Common myeloid progenitor, CD34-positive (primary cell): ENCODE measurements at places on chromosomes 7 and 10.

- DNase-seq: no peak
Measured at GRCh38 chr10:42930516-42931192, 146.2 kb upstream of the RET start.

DNA sequence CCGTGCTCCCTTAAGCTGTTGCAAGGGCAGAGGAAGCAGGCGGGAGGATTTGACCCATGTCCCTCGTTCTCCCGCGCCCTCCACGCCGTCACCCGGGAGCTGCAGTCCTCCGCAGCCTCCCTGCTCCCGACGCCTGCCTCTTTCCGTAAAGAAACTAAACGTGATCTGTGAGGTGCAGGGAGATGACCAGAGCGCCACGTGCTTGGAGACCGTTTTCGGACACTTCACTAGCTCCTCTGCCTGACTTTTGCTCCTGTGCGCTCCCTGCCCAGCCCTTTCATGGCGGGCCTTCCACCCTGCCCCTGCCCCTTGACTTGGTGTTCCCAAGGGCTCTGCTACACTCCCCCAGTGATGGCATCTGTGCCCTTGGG, 171.2 kb downstream of the LSM5 start:
- DNase-seq: no peak

DNA sequence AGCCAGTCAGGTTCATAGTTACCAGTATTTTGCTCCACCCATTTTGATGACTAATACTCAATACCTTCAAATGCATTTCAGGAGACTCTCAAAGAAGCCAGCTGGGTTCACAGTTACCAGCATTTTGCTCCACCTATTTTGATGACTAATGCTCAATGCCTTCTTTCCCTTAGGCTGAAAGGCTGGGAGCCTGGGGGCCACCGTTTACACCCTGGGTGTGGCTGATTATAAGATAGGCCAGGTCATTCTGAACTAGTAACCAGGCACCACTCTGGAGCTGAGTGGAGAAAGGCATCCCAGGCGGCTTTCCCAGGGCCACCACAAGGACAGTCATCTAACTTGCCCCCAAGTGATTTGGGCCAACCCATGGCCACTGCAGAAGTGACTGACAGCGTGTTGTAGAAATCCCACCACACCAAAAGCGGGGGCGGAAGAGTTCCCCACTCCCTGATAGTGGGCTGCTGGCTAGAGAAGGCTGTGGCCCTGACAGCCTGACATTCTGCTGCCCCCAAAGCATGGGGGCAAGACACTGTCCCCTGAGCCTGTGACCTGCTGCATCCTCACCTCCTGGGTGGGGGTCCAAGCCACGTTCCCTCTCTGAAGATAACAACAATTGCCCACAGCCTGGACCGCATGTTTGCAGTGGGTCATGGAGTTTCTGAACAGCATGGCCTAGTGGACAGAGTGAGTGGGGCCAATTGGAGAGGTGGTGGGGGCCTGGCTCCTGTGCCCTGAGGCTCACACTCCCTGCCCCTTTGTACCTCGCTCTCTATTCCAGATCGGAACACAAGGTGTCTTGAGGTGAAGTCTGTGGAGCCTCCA, 23.0 kb upstream of the ZNF488 start:
- no peak for DNase-seq

GRCh38 chr7:43462836-43463235, 120.1 kb upstream of the STK17A start:
- DNase-seq: no peak
